ENCODE measurements at places on chromosomes 7 and 10. TPM values are rescaled to one million over a fixed set of nuclear protein-coding genes. Genes with fewer than 3 reads are reported as not detected.

SPDYE5 gene
- not detected for total RNA-seq

HOXA3 gene
- total RNA-seq, result not detected

ELN gene
- 11.3 TPM for total RNA-seq

OR9A2 gene
- total RNA-seq, result 0.49 TPM

GJD4 gene
- not detected for total RNA-seq

MRPS16 gene
- total RNA-seq, result 55.8 TPM

SNX8 gene
- 4.9 TPM for total RNA-seq

ANKRD2 gene
- not detected for total RNA-seq

CDK14 gene
- total RNA-seq, result 63.7 TPM

ATG9B gene
- 1.2 TPM for total RNA-seq

HMX3 gene
- total RNA-seq, result not detected

CNTNAP2 gene
- total RNA-seq, result 83.8 TPM

Measured in temporal lobe (tissue), 4 donors.